Stimulated activated CD4-positive, alpha-beta T cell treated with anti-CD3 and anti-CD28 coated beads, TNF-alpha, amount 100 ng/mL, for 48 hours (primary cell): ENCODE measurements at places on chromosomes 3 and 15.

DNA sequence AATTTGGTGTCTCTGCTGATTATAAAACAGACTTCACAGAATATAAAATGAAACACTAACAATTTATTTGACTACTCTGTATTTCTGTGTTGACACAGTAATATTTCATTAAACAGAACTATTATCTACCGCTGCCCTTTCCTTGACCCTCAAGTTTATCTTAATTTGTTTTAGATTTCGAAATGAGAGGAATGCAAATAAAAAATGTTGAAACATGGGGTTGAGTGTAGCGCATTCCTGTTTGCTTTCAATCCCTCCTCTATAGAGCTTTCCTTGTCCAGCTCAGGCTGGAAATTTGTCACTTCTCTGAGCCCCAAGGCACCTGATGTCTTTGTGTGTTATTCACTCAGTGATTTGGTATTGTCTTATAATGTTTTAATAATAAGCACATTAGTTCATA is 550.2 kb downstream of the ZBBX start:
- DNase-seq, result no peak

DNA sequence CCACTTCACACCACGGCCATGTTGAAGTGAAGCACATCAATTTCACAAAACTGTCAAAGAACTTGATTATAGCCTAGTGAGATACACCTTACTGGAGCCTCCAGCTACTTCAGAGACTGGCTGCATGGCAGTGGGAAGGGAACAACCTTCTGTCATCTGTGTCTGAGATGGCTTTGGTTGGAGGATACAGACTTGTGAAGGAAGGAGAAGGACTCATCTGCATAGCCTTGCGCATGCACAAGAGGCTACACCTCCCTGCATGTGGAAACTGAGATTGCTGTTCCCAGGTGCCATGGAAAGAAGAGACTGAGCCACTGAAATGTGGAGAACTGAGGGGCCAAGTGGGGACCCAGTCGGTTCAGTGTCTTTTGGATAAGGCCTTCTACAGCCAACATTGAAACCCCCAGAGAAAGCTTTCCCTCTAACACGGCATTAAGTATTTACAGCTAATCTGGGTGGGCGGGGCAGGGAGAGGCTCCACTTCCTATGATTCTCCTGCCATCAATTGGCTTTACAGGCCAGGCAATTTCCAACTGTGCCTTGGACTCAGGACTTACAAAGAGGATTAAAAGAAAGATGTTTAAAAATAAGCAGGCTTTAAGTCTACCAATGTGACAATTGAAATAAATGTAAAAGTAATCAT is 58.8 kb downstream of the IL16 start:
- DNase-seq, result no peak

DNA sequence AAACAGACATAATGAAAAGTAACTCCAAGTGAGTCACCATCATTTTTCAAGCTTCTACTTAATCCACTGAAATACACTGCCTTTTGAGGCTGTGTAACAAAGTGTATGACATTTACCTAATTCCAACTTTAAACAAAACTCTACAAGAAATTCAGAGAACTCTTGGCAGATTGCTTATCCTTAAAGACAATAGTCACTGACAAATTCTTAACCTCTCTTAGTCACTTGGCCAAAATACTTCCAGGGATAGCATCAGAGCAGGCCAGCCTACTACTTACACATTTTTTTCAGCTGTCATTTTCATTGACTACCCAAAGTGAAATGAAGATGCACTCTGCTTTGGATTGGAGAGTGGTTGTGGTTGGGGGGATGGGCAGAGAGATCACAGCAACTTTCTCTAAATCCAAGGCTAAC is 3.6 kb downstream of the WWTR1 start:
- DNase-seq, result no peak

DNA sequence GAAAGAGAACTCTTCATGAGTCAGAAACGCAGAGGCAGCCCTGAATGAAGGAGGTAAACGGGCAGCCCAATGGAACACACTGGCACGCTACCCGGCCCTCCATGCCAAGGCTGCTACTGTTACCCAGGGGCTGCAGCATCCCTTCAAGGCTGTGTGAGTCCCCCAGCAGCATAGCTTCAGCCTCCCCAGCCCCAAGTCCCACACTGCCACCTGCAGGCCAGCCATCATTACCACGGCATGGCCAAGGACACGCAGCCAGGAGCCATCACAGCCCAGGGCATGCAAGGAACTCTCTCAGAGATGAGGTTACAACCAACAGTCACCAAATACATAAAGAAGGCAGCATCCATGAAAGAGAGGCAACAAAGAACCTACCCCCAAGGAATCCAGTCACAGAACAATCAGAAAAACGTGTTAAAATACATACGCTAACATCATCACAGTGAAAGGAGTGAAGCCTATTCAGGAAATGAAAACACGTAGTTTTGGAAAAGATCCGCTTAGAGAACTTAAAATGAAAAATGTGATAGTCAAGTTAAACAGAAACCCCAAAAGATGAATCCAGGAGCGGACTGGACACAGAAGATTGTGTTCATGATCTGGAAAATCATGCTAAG is 22.4 kb downstream of the PLA2G4F start:
- peak; percentile 20 for DNase-seq

- DNase-seq, result no peak
Observed at GRCh38 chr3:11282250-11283138, 10.3 kb downstream of the ATG7 start.

DNA sequence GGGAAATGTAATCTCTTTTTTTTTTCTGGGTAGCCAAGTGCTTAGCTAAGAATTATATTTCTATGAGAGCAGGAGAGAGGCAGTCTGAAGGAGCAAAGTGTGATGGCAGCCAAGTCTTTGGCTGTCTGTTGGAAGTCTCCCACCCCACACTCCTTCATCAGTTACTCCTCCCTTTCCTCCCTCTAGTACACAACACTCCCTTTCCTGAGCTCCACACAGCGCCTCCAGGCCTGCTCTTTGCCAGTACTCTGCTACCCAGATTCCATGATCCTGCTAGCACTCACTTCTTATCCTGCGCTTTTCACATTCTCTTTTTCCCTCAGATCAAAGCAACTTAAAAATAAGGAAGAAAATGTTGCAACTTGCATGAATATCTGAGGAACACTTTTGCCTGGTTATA is 37.4 kb upstream of the SNRK start:
- no peak for DNase-seq

- DNase-seq, result no peak
Observed at GRCh38 chr3:16759227-16759903, 125.4 kb upstream of the PLCL2 start.

- no peak for DNase-seq
Observed at GRCh38 chr3:37953707-37954394, 36.7 kb upstream of the VILL start.

DNA sequence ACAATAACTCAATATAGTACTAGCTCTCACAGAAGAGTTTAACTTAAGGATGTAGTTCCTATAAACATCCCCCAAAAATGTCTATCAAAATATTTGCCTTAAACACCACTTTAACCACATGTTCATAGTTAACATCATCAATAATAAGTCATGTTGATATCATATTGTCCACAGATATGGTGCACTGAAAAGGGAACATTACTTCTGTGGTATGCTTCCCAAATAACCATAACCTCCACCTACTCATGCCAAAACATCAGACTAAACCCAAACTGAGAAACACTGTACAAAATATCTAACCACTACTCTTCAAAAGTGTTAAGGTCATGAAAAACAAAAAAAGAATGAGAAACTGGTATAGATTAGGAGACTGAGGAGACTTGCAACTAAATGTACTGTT is 32.9 kb downstream of the SLC4A7 start:
- DNase-seq, result no peak
